Fibroblast of mammary gland (primary cell): ENCODE measurements at places on chromosomes 1 and 21.

DNA sequence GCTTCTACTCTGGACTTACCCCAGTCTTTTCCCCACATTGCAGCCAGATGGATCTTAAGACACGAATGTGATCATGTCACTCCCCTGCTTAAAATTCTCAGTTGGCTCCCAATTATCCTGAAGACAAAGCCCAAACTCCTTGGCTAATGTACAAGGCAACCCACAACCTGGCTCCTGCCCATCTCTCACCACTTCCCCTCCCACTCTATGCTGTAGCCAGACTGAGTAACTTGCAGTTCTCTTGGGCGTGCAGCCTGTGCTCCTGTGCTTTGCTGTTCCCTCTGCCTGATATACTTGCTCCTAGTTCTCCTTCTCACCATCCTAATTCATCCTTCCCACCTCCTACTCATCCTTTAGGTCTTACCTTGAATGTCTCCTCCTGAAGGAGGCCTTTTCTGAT lies 56.2 kb downstream of the LGR6 start:
- peak; percentile 32 for DNase-seq

- DNase-seq, result no peak
These were observed 224.2 kb downstream of the DISC1 start for GRCh38 chr1:231850786-231851185.

DNA sequence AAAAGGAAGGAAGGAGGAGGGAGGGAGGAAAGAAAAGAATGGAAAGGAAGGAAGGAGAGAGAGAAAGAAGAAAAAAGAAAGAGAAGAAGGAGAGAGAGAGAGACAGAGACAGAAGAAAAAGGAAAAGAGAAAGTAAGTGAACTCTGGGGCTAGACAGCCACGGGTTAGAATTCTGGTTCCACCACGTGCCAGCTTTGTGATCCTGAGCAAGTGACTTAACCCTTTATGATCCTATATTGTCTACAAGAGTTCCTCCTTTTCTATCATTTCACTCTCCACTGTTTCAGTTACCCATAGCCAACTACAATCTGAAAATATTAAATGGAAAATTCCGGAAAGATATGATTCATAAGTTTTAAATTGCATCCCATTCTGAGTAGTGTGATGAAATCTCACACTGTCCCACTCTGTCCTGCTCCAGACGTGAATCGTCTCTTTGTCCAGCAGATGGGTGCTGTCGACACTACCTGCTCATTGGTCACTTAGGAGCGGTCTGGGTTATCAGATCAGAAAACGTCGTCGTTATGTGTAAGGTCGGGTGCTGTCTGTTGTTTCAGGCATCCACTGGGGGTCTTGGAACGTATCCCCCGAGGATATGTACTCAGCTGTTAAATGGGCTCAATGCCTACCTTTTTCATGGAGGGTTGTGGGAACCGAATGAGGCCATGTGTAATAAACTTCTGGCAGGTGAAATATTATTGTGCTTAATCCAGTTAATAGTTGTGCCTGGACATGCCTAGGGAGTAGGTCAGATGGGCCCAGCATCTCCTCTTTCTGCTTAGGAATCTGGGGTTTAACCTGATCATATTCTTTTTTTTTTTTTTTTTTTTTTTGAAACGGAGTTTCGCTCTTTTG lies 19.1 kb downstream of the TMEM51 start:
- DNase-seq, result peak; percentile 24

DNA sequence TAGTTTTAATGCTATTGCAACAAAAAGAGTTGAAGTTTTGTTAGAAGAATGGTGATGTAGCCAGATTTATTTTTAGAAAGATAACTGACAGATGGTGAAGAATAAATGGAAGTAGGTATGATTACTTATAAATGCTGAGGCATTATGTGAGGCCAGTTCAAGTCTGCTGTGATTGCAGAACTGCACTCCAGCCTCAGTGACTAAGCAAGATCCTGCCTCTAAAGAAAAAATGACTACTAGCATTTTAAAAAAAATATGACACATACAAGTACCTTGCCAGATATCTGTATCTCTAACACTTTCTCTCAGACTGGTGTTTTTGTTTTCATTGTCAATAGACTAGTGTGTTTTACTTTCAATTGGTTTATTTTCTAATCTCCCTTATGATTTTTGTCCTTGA lies 1242.4 kb upstream of the ADGRL4 start:
- peak; percentile 47 for DNase-seq
